ENCODE measurements at places on chromosomes 6 and 20.

DNA sequence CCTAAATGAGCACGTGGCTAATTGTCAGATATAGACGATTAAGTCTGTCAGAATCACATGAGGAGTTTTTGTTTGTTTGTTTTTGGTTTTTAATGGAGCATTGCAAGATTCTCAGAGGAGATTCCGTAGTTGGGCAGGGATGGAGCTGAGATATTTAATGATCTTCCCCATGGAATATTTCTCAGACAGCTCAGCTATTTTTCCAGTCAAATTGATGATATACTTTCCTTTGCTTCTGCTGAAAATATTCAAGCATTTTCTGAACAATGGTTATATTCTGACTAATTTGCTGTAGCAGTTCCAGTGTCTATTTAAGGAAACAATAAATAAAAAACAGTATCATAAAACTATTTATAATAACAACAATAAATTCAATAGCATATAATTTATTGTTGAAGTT, 348.4 kb downstream of the KIF16B start:
- no peak for DNase-seq

DNA sequence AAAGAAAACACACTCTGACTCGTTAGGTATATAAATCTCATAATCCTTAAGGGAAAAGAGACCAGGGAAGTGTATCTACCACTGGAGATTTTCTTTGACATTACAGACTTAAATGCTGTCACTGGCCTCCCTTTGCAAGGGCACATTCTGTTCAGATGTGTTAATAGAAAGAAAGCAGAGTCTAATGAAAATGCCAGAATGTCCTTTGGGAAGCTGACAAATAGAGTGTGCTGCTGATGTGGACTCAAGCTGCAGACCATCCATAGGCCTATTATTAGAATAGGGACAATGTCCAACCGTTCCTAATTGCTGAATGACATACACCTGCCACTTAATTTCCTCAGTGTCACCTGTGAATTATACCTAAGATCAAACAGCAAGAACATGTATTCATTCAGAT, 41.2 kb downstream of the SLC35D3 start:
- no peak for DNase-seq

GRCh38 chr6:159444056-159444760, 248.8 kb downstream of the SOD2 start:
- no peak for DNase-seq

- DNase-seq = no peak
These were observed 14.3 kb downstream of the GRM4 start for GRCh38 chr6:34131326-34132290.

DNA sequence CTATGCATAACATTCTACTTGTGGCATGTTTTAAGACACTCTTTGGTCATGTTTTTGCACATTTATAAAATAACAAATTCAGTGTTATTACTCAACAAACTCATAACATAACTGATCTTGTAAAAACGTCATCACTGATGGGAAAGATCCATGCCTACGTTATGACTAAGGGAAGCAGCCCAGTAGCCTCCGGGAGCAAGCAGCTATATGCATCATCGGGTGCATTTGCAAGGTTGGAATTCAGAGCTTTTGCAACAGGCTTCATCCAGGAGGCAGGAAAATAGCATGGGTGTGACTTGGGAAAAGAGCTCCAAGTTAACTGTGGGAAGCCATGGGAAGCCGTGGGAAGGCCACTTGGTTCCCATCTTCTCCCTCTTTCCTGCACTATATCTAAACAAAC, 271.6 kb upstream of the SGK1 start:
- peak; percentile 80 for DNase-seq

GRCh38 chr6:36961441-36962435, 7.2 kb downstream of the PI16 start:
- DNase-seq = no peak

GRCh38 chr6:41441598-41442351, 104.4 kb upstream of the FOXP4 start:
- no peak for DNase-seq

- no peak for DNase-seq
These were observed 135.9 kb upstream of the DTNBP1 start for GRCh38 chr6:15798533-15799255.

DNA sequence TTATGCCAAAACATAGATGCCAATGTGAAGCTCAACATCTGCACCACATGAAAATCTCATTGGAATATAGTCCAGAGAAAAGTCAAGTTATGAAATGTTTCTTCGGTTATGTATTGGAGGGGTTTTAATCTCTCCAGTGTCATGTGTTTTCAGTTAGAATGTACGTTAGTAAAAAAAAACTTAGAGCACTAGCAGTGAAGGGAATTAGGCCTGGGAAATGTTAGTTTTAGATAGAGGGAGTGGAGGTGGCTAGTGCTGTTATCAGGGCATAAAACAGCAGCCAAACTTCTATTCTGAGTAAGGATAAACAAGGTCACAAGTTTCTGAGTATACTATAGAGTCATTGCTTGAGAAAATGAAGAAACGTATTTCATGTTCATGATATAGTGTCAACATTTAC, 42.9 kb downstream of the HDGFL1 start:
- DNase-seq = no peak

GRCh38 chr20:44081476-44081875, 105.5 kb downstream of the JPH2 start:
- DNase-seq = no peak

GRCh38 chr20:50014570-50015562, 32.1 kb downstream of the SNAI1 start:
- no peak for DNase-seq

GRCh38 chr6:41957117-41957516, 15.5 kb upstream of the CCND3 start:
- DNase-seq = no peak

GRCh38 chr6:27224729-27225128, 22.8 kb upstream of the PRSS16 start:
- DNase-seq = no peak

DNA sequence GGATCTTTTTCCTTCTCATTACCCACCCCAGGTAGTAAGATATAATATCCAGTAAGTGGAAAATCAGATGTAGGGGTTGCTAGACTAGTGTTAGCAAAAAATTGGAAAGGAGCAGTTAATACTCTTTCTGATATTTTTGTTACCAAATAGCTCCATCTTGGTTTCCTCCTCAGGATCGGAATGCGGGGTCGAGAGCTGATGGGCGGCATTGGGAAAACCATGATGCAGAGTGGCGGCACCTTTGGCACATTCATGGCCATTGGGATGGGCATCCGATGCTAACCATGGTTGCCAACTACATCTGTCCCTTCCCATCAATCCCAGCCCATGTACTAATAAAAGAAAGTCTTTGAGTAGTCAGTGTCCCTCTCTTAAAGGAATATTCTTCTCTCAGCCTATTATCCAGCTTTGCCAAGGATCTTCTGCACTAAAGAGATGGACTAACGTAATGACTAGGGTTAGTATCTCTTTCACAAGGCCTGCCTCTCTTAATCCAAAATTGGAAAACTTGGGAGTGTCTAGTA, 1.5 kb downstream of the ROMO1 start:
- no peak for DNase-seq

DNA sequence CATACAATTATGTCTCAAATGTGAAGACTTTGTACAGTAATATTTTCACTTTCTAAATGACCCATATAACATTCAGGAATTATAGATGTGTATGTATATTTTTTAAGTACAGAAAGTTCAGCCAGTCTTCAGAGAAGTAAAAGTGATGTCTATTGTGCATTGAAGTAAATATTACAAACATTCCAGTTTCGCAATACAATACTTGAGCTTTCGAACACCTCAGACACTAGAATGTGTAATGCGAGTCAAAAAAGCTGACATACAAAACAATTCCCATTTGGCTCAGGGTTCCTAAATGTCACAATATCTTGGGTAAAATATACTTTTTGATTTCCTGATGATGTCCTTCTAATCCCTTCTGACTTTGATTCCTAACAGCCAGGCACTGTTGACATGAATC, 101.4 kb downstream of the ZNF217 start:
- DNase-seq = no peak

- DNase-seq = peak; percentile 7
These were observed 112.7 kb downstream of the FHL5 start for GRCh38 chr6:96675597-96675996.
